ENCODE measurements at places on chromosomes 2 and 18.

DNA sequence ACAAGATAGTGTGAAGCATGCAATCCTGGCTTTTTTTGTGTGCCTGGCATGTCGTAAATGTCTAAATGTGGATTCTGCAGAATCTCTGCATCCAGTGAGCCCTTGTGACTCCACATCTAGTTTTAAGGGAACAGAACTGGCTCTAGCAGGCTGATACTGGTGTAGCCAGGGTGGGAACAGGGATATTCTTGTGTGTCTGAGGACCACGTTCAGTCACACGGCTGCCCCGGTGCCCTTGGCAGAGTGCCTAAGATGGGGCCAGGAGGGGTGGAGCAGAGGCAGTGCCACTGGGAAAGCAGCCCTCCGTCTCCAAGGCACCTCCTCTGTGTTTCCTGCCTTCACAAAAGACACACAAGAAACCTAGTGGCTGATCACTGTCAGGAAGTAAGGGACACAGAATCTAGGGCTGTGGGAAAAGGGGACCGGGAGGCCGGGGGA, 91.5 kb upstream of the PARD3B start:
- no peak for DNase-seq

GRCh38 chr2:177622521-177622920, 229.9 kb downstream of the AGPS start:
- DNase-seq: no peak

DNA sequence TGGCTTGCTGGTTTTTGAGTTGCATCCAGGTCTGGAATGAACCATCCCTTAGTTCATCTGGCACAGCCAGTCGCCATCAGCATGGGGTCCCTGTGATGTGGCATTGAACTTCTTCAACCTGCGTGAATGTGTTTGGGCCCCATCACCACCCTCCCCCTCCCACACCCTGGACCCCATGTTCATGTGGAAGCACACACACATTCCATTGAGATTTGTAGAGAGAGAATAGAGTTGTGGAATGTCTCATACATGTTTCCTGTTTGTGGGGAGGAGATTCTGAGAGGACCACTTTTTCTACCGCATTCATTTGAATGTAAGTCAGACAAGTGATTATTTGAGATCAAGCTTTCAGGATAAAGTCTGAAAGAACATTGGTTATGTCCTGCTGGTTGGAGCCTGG, 117.6 kb upstream of the EML6 start:
- DNase-seq: no peak

GRCh38 chr18:24979235-24979634, 372.7 kb downstream of the ZNF521 start:
- no peak for DNase-seq

- no peak for DNase-seq
Observed at GRCh38 chr2:48118895-48119294, 212.6 kb upstream of the FBXO11 start.

DNA sequence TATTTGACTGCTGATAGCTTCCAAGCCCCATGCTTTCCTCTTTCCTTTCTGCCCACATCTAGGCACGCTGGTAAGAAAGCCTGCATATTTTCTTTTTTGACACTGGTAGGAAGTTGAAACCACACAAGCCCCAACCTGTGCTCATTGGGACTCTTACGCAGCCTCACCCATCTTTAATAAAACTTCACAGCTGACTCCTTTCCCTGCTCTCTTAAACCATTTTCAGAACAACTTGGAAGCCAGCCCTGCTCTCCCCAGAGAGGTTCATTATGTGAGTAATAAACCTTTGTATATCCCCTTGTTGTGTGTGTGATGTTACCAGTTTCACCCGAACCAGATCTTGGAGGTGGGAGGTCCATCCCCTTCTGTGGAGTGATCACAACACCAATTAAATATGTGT, 268.4 kb downstream of the GPD2 start:
- no peak for DNase-seq

DNA sequence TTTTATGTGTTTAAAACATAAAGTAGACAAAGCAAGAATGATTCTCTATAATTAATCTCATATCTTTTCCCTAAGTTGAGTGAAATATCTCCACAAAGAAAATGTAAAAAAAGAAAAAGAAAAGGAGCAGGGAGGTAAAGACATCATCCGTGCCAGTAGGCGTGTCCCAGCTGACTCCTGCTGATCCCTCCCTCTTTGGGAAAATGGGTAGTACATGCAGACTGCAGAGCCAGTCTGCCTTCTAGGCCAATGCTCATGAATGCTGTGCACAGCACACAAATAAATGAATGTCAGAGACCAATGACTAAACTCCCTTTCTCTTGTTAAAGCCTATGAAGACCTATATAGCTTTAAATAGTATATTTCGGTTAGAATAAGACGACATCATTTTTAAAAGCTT, 64.7 kb downstream of the RAPH1 start:
- DNase-seq: no peak

- no peak for DNase-seq
Observed at GRCh38 chr2:182973441-182974352, 64.6 kb downstream of the NCKAP1 start.

GRCh38 chr2:157291018-157291417, 33.5 kb downstream of the GALNT5 start:
- no peak for DNase-seq

- no peak for DNase-seq
Observed at GRCh38 chr18:77106331-77106730, 26.3 kb downstream of the MBP start.

All from NCI-H510A (cell line).